ENCODE measurements at places on chromosomes 12 and 14. TPM values are rescaled to one million over a fixed set of nuclear protein-coding genes. Genes with fewer than 3 reads are reported as not detected.

- DNase-seq = no peak
Observed at GRCh38 chr14:80699861-80700260, 241.7 kb downstream of the CEP128 start.

RGS6 gene
- total RNA-seq = 15.1 TPM

GRCh38 chr12:16939871-16940306 lies 333.9 kb upstream of the LMO3 start:
- no peak for DNase-seq

GRCh38 chr12:28800129-28800528 lies 348.9 kb upstream of the FAR2 start:
- no peak for DNase-seq

BCL2L2 gene
- 39.9 TPM for total RNA-seq

DNA sequence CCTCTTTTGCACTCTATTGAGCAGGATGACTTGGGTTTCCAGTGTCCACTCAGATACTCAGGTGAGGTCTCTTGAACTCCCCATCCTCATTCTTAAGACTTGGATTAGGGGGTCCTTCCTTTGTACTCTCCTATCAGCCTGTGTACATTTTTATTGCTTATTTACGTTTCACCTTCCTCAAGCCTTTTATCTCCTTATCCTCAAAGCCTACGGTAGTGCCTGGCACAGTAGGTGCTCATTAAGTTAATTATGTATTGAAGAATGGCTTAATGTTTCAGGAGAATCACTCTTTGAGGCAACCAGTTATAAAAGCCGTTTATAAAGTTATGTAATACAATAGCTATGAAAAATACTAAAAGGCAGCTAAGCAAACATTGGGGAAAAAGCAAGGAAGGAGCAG lies 315.7 kb downstream of the NPAS3 start:
- DNase-seq = no peak

All from heart left ventricle (tissue), 16 donors.